ENCODE measurements at places on chromosomes 5 and 9.

- DNase-seq: no peak
Observed at GRCh38 chr5:179494774-179495526, 55.4 kb upstream of the RUFY1 start.

- no peak for DNase-seq
Observed at GRCh38 chr5:14257995-14258403, 114.9 kb downstream of the TRIO start.

DNA sequence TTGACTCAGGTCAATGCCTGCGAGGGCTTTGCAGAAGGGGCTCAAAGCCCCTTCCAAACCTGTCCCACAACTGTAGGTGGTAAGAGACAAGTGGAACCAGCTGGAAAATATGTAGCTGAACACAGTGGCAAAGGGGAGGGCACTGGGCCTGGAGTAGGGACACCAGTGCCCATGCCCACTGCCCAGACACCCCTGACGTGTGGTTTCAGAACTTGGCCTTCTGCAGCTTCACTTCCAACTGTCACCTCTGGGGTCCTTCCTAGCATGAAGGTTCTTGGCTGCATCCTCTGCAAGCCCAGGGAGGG, 233.1 kb upstream of the IRX1 start:
- no peak for DNase-seq

GRCh38 chr9:99878651-99879050, 27.8 kb upstream of the STX17 start:
- DNase-seq: no peak

- no peak for DNase-seq
Observed at GRCh38 chr9:109780453-109781033, 545 bp downstream of the PALM2AKAP2 start.

GRCh38 chr5:96001262-96001661, 39.6 kb upstream of the ELL2 start:
- no peak for DNase-seq

DNA sequence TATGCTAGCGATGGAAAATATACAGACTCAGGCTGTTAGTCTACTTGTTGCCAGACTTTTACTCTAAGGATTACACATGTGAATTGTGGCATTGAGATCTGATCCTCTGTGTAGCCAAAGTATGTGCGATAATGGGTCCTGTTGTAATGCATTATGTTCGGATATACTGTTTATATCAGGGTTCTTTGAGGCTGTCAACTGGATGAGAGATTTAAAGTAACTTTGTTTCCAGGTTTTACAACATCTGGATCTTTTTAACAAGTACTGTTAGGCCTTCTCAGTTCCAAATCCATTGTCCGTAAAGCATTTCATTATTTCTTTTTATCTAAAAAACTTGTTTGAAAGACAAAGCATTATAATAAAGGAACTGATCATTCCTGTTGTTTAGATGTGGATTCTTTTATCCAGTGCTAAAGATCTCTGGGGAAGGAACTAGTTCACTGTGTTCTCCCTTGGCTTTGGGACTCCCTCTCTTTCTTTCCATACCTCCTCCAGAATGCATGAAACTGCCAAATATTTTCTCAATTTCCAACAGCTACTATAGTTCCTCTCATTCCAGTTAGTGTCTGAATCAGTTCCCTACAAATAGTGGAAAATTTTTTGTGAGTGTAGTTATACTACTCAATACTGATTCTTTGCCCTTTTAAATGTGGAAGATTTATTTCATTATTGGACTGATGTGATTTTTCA, 68.8 kb downstream of the HACD4 start:
- peak; percentile 4 for DNase-seq
